ENCODE measurements at places on chromosomes 1 and 21. TPM values are rescaled to one million over a fixed set of nuclear protein-coding genes. Genes with fewer than 3 reads are reported as not detected.

C1orf116 gene
- 0.05 TPM for total RNA-seq

DNA sequence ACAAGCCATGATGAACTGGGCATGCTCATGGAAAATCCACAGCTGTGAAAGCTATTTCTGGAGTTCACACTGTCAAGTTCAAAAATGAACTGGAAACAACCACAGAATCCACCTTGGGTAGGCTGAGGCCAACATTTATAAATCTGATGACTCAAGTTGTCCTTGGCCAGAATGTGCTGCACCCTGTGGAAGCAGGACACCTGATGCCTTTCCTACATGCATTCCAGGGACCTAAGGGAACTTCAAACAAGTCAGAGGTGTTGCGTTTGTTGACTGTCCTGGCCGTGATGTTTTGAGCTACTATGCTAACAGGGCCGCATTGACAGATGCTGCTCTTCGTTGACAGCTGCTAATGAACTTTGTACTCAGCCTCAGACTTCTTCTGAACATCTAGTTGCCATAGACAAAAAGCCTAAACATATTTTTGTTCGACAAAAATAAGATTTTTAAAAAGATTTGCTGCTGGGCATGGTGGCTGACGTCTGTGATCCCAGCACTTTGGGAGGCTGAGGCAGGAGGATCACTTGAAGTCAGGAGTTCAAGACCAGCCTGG, 127.9 kb upstream of the SLC45A1 start:
- H3K36me3 ChIP-seq, result no peaks in the 10 kb centered on the region
- no peaks in the 10 kb centered on the region for H3K27me3 ChIP-seq
- DNase-seq, result no peak
- H3K27ac ChIP-seq, result no peak overlapping the region
- H3K4me3 ChIP-seq, result no peak overlapping the region

- peak; percentile 62 for DNase-seq
- H3K4me3 ChIP-seq, result peak overlapping the region; percentile 99
- peak overlapping the region; percentile 99 for H3K27ac ChIP-seq
- no peaks in the 10 kb centered on the region for H3K36me3 ChIP-seq
These were observed 1.4 kb downstream of the TRAPPC10 start for GRCh38 chr21:44013380-44014088.

GRCh38 chr1:157194731-157195520, 56.7 kb upstream of the ETV3 start:
- H3K4me1 ChIP-seq, result no peaks in the 10 kb centered on the region
- no peak overlapping the region for H3K27ac ChIP-seq
- H3K4me3 ChIP-seq, result no peak overlapping the region
- DNase-seq, result no peak
- H3K36me3 ChIP-seq, result no peaks in the 10 kb centered on the region
- H3K27me3 ChIP-seq, result peaks cover 24% of the 10 kb centered on the region

GRCh38 chr1:115337633-115338456, at the start of gene NGF:
Gene NGF, minus strand, starts transcription at chr1:115338249. Its CDS starts 51,454 bp downstream, at chr1:115286795.
- H3K4me1 ChIP-seq, result no peaks in the 10 kb centered on the region
- DNase-seq, result no peak
- no peaks in the 10 kb centered on the region for H3K36me3 ChIP-seq
- H3K4me3 ChIP-seq, result peak within 1 kb of the TSS; percentile 13
- peaks cover 56% of the 10 kb centered on the region for H3K27me3 ChIP-seq
